Esophagus squamous epithelium (tissue), 5 donors: ENCODE measurements at places on chromosomes 11 and 22.

- no peak for DNase-seq
These were observed 68.1 kb downstream of the CSTPP1 start for GRCh38 chr11:47004595-47005033.

- DNase-seq = no peak
These were observed 68.9 kb downstream of the CHST1 start for GRCh38 chr11:45596571-45596970.

DNA sequence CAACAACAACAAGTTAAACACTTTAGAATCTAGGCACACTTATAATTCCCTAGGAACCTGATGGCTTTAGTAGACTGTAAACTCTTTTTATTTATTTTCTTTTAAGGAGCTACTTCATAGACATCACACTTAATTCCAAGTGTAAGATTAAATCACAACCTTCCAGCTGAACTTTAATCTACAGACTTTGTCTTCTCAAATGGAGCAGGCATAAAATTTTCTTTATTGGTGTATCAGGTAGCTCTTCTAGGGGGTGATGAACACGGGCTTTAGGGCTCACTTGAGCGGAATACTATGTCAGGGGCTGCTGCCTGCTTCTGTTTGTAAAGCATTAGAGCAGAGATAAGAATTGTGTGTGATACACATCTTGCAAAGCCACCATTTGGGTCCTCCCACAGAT lies 525.8 kb upstream of the FAT3 start:
- no peak for DNase-seq

DNA sequence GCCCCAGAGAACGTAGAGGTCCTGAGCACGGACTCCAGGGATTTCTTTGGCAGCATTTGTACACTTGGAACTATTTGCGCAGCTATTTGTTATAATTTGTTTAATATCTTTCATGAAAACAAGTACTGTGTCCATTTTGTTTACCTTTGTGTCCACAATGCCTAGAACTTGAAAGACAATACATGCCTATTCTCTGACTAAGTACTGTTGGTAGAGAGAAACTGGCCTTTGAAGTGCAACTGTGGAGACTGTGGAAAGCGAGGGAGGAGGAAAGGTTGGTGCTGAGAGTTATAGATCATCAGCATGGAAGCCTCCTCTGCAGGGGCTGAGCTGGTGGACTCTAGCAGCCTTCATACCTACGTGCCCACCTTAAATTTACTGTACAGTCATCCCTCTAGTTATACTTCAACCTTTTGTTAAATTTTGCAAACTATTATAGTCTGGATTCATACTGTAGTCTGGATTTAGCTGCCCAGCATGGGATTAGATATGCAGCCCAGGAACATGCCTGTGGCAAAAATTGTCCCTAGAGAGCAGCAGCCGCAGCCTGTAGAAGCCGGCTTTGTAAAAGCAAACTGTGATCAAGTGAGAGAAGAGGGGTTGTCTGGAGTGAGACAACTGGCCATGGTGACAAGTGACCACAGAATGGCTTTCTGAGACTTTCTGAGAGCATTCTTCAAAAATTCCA lies 24.2 kb upstream of the YAP1 start:
- no peak for DNase-seq

DNA sequence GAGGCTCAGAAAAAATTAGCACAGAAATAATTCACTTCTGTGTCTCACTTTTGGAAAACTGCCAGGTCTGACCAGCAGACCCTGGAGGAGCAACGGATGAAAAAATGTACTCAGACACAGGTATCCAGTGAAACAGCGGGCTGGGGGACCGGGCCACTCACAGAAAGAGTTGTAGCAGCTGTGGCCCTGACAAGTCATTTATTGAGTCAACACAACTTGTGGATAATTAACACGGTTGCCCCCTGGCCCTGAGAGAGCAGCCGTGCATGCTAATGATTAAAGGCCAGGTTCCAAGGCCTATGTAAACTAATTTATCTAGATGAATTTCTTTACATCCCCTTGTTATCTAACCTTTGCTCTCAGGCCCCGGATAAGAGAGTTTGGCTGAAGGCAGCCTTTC lies 131.3 kb downstream of the AASDHPPT start:
- DNase-seq = no peak

DNA sequence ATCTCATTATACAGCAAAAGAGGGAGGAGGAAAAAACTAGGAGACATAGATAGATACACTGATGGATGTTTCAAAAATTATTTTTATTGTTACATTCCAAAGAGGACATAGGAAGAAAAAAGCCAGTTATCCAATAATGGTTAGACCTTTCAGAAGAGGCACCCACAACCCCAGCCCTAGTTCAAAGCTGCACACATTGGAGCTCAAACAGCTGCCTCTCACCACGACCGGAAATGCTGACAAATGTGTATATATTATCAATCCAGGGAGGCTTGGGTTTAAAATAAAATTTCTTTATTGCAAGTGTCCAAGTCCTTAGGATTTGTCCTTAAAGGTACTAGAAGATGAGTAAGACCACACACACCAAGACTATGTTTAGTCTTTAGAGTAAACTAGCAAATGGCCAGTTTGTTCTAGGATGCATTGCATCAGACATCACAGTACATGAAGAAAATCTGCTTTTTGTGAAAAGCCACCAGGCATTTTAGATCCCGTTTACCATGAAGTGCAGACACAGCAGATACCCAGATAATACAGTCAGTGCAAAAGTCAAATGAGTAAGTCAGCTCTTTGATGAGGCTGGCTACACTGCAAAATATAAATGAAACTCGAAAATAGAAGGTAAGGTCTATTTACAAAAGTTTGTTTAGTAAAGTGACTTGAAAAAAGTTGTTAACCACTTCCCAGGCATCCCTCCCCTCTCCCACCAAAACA lies 4.6 kb upstream of the ASCL3 start:
- DNase-seq = no peak

GRCh38 chr11:57330029-57330428 lies 5.3 kb upstream of the TNKS1BP1 start:
- DNase-seq = no peak

- DNase-seq = no peak
These were observed 613.5 kb upstream of the CCDC179 start for GRCh38 chr11:23473782-23474181.

- DNase-seq = no peak
These were observed 31.9 kb upstream of the APOL5 start for GRCh38 chr22:35685731-35686130.

- DNase-seq = no peak
These were observed 141.7 kb upstream of the GRIA4 start for GRCh38 chr11:105468154-105468553.

GRCh38 chr11:107898270-107898669 lies 30.0 kb upstream of the RAB39A start:
- DNase-seq = no peak

GRCh38 chr11:61144511-61145179 lies 16.6 kb downstream of the VPS37C start:
- DNase-seq = no peak

GRCh38 chr11:117572129-117572528 lies 224.9 kb downstream of the DSCAML1 start:
- DNase-seq = no peak

DNA sequence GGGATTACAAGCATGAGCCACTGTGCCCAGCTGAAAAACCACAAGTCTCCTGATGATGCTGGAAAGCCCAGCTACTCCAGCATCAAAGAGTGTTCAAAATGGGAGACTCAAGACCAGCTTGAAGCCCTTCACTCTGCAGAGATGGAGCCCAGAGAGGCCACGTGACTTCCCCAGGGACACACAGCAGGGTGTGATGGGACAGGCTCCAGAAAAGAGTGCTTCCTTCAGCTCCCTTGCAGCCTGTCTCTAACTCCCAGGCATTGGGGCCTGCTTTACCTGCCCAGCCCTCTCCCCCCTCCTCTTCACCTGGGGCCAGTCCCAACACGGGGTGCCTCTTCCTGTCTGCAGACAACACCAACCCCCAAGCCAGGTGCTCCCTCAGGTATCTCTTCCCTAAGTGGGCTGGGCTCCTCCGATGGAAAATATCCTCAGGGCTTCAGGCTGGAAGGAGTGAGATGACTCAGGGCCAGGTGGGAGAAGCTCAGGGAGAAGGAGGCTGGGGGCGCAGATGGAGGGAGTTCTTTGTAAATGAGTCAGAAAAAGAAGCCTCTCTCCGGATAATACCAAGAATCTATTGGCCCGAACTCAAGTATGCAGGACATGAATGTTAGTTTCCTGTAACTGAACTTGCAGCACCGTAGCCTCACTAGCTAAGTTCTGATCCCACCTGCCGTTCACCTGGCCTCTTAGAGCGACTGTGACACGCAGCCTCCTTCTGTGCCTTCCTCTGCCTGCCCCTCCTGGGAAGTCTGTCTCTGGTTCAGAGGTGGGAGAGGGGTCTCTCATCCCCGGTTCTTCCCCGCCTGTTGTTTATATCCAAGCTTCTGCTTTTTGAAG lies 326.6 kb downstream of the MN1 start:
- no peak for DNase-seq

DNA sequence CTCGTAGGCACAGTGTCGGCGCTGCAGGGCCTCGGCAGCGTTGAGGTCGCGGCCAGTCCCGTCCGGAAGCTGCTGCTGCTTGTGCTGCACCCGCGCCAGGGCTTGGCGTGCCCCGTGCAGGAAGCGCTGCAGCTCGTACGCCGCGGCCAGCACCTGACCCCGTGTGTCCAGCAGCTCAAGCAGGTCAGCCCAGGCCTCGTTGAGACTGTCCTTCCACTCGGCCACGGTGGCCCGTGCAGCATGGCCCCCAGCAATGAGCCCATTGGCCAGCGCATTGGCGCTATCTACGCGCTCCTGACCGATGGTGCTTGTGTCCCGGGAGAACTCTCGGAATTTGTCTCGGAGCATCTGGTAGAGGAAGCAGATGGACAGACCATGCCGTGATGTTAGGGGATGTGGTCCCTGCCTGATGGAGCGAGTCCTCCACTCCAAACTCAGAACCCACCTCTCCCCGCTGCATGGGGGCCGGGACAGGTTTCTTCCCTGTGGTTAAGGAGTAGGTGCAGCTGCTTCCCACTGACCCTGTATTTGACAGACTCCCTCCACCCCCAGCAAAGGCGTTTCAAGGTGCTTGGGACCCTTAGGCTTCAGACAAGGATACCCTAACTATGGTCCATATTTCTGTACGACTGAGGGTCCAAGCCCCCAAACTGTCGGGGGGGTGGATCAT lies 13.8 kb upstream of the RBM4B start:
- no peak for DNase-seq

DNA sequence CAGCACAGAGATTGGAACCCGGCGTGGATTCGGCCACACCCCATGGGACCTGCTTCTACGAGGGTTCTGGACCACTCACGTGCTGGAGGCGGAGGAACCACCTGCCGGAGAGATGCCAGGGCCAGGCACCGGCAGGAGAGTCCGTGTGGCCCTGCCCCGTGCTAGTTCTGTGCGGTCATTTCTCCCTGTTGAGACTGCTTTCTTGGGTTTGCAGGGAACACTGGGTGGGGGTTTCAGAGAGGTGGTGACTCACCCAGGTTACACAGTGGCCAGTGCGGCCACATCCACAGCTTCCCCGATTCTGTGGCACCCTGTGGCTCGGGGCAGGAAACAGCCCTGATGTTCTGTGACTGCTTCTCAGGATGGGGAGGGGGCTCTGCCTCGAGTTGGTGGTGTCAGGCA lies 3.6 kb upstream of the PHLDA2 start:
- DNase-seq = no peak

DNA sequence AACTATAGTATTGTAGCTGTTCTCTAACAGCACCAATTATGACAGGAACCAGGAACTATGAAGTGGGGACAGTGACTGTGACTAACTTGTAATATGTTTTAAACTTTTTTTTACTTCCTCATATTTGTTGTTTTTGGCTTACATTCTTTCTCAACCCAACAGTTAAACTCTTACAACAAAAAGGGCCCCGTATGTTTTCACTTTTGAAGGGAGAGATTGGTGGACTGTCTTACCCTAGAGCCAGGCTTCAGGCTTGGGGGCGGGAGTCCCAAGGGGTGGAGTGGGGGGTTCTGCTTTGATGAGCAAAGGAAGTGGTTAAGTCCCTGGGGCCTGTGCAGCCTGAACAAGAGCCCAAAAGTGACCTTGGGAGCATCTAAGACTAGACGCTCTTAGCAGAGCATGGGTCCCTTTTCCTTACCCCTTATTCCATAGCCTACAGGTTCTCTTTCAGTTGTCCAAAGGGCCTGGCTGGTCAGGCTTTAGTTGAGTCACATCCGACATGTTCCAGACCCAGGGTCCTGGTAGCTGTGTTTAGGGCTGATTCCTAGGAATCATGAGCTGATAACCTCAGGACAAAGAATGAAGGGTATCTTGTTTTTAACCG lies 38.8 kb downstream of the STIM1 start:
- peak; percentile 23 for DNase-seq

GRCh38 chr22:20751185-20751851 lies 22.6 kb upstream of the SERPIND1 start:
- no peak for DNase-seq

DNA sequence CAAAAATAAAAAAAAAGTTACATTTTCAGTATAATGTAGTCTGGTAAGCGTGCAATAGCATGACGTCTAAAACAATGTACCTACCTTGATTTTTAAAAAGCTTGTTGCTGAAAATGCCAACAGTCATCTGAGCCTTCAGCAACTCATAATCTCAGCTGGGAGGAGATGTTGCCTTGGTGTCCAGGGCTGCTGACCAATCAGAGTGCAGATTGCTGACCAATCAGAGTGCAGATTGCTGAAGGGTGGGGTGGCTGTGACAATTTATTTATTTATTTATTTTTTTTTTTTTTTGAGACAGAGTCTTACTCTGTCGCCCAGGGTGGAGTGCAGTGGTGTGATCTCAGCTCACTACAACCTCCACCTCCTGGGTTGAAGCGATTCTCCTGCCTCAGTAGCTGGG lies 17.8 kb downstream of the ZBED4 start:
- no peak for DNase-seq

- DNase-seq = no peak
These were observed 270.3 kb upstream of the RAG2 start for GRCh38 chr11:36868380-36868779.

- no peak for DNase-seq
These were observed 6.5 kb downstream of the PTDSS2 start for GRCh38 chr11:456533-456932.

GRCh38 chr11:3684129-3684818 lies 13.1 kb upstream of the CHRNA10 start:
- DNase-seq = no peak

- no peak for DNase-seq
These were observed 201.3 kb upstream of the NTM start for GRCh38 chr11:131168839-131169713.

GRCh38 chr11:112017538-112017937 lies 7.7 kb upstream of the DLAT start:
- DNase-seq = no peak

DNA sequence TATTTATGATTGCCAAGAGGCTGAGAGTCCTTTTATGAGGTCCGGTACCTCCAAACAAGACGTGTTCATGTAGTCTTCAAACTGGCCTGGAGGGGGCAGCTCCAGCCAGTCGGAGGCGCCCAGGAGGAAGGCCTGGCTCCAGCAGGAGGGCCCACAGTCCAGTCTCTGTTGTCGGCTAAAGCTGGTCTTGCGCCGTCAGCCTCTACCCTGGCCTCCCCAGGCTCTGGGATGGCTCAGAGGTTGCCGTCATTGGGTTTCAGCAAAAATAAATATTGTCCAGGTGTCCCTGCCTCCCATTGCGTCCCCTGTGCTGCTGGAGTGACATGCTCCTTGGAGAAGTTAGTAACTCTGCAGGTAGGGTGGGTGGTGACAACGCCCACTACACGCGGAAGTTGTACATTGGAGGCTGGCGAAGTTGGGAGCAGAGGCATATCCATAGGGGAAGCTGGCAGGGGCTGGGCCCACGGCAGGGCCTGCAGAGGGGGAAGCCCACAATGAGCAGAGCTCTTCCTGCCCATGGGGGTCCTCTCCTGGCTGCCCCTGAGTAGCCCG lies 1.0 kb upstream of the SLC25A1 start:
- DNase-seq = no peak

- DNase-seq = no peak
These were observed 21.2 kb downstream of the DAGLA start for GRCh38 chr11:61701242-61701886.
